CD8-positive, alpha-beta memory T cell (primary cell): ENCODE measurements at places on chromosomes 3 and 15. TPM values are rescaled to one million over a fixed set of nuclear protein-coding genes. Genes with fewer than 3 reads are reported as not detected.

- DNase-seq: no peak
These were observed 61.4 kb upstream of the GOLGA8B start for GRCh38 chr15:34644851-34645250.

DNA sequence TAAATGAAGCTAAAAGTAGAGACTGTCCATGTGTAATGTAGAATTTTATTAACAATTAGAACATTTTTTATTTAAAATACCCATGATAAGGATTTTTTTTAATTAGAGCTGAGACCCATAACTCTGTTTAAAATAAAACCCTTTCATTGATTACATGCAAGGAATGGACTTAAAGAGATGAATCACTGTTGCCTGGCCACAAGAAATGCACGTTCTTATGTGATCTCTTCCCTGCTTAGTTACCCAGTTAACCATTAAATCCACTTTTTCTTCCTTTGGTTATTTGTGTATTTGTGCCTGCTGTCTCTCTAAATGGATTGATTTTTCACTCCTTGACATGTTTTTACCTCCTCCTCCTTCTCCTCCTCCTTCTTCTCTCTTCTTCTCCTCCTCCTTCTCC lies 83.3 kb upstream of the SLITRK3 start:
- DNase-seq: no peak

- no peak for DNase-seq
These were observed 275.6 kb downstream of the ZNF621 start for GRCh38 chr3:40800343-40800742.

- no peak for DNase-seq
These were observed 1037.9 kb downstream of the ROBO1 start for GRCh38 chr3:78729946-78730345.

DNA sequence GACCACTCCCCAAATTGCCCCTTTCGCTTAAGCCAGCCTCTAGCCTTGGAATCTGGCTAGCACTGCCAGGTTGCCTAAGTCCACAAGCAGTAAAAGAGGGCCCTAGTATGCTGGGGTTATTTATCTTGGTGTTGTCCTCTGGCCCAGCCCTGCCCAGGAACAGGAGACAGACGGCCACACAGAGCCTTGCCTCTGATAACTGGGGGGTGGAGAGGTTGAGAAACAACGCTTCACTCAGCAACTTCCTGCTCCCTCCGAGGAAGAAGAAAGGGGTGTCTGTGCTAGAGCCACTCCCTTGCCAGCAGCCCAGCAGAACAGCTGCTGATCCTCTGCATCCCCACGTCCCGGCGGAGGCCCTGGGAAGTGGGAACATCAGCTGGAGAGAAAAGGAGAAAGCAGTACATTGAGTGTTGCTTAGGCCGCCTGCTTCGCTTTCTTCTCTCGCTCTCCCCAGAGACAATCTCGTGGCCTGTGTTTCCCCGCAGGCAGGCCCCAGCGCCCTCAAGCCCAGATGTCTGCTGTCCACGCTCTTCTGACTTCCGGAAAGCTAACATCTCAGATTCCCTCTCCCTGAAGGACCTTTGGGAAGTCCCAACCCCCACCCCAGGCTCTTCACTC lies 22.6 kb upstream of the C3orf70 start:
- DNase-seq: no peak

- no peak for DNase-seq
These were observed 48.0 kb upstream of the FBN1 start for GRCh38 chr15:48693484-48693883.

GRCh38 chr15:56244038-56244810 lies 545 bp upstream of the RFX7 start:
- DNase-seq: peak; percentile 46

DNA sequence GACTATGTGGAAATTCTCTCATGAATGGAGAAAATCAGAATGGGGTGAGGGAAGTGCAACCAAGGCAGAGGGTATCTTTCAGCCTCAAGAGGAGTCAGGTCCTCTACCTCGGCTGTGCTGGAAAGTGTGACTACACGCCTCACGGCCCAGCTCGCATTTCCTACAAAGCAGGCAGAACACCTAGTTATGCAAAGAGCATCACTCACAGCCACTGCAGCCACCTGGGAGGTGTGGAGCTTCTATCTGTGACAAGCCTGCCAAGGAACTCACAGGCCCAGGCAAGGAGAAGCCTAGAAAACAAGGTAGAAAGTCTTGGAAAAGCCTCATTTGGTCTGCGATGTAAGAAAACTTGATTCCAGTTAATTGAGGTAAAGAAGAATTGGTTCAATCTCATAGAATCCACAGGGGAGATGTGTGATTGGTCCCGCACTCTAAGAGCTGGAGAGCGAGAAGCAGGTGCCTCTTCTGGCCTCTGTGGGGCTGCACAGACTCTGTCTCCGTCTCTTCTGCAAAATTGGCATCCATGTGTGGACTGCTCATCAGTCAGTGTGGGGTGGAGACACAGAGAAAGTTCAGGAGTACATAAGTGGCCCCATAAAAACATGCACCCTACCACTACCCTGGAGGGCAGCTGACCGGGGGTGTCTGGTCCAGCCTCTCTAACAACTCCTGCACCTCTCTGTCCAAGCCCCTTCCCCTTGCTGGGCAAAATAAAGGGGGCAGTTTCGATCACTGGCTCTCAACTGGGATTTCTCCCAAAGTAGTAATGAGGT lies 76.8 kb downstream of the TAMM41 start:
- no peak for DNase-seq

DNA sequence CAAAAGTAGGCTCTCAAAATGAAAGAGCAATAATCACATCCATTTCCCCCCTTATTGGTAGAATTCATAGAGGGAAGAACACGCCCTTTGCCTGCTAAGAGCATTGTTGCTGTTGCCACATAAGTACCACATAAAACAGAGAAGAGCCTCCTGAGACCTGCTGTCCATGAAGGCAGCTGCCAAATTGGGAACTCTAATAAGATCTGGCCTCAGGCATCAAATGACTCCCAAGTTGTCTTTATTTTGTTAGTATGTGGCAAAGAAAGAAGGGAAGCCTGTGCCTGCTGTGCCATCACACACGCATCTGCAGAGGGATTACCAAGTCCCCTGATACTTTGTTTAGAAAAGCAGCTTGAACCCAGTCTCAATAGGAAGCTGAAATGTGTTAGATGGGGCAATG lies 23.9 kb downstream of the VGLL3 start:
- DNase-seq: no peak

GRCh38 chr15:99956820-99957641 lies 223.8 kb upstream of the LYSMD4 start:
- no peak for DNase-seq

- no peak for DNase-seq
These were observed 84.1 kb downstream of the PCCB start for GRCh38 chr3:136334209-136334608.

- no peak for DNase-seq
These were observed 244.3 kb downstream of the RPLP1 start for GRCh38 chr15:69696946-69697345.

GRCh38 chr3:97658668-97659285 lies 105.8 kb upstream of the ARL6 start:
- DNase-seq: no peak

GRCh38 chr15:89144491-89144890 lies 56.2 kb downstream of the ABHD2 start:
- DNase-seq: no peak

GRCh38 chr3:108073764-108074431 lies 16.9 kb downstream of the CD47 start:
- no peak for DNase-seq

DNA sequence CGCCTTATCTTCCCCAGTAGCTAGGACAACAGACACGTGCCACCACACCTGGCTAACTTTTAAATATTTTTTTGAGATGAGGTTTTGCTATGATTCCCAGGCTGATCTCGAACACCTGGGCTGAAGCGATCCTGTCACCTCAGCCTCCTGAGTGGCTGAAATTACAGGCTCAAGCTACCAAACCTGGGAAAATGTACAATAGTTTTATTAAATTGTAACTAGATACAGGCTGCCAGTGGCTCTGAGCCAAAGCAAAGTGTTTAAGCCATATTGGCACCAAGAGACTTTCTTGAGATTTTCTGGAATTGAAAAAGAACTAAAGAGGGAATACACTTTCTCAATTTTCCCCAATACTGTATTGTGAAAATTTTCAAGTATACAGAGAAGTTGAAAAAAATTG lies 204.3 kb downstream of the SUCLG2 start:
- DNase-seq: no peak

GRCh38 chr3:131782751-131783150 lies 252.1 kb downstream of the CPNE4 start:
- no peak for DNase-seq

DNA sequence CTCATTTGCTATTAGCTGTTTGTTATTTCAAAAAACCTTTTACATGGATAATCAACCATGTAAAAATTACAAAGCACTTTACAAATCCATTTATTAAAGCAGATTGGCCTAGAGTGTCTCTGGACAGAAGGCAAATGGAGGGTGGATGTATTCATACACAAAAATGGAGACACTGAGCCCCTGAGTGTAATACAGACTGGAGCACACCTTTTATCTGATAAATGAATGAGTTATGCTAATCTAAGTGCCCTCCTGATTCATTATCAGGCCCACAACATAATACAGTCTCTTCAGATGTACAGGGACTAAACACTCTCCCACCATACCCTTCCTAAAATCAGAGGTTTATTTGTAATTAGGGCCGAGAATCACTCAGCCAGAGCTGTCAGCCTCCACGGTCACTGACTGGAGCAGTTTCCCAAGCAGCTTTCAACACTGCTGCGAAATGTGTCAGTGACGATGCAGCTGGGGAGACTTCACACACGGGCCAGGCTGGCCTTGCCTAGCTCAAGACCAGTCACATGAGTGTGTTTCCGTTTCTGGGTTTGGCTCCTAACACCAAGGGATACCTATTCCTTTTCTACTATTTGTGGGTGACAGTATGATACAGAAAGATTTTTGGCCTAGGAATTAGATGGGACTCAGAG lies 271.8 kb downstream of the ZIC1 start:
- no peak for DNase-seq

Gene AP3B2
- 0.61 TPM for total RNA-seq

Gene P2RY13
- not detected for total RNA-seq

Gene TGM5
- total RNA-seq: 0.18 TPM

Gene PAQR5
- not detected for total RNA-seq

Gene CFAP100
- total RNA-seq: not detected

Gene KLHL40
- total RNA-seq: not detected

Gene ULK4
- 12.7 TPM for total RNA-seq

Gene ATP13A5
- not detected for total RNA-seq

Gene GOLGA8O
- not detected for total RNA-seq

Gene SCAP
- 73.4 TPM for total RNA-seq

Gene CNTN6
- not detected for total RNA-seq

Gene CSTA
- total RNA-seq: 0.31 TPM

Gene PRSS50
- total RNA-seq: not detected

Gene IGF1R
- total RNA-seq: 10.9 TPM

Gene BFSP2
- total RNA-seq: not detected

Gene DPPA2
- not detected for total RNA-seq
